ENCODE measurements at places on chromosomes 1 and 21.

- ATAC-seq = no peak
These were observed 145.2 kb downstream of the TNR start for GRCh38 chr1:175597969-175598765.

DNA sequence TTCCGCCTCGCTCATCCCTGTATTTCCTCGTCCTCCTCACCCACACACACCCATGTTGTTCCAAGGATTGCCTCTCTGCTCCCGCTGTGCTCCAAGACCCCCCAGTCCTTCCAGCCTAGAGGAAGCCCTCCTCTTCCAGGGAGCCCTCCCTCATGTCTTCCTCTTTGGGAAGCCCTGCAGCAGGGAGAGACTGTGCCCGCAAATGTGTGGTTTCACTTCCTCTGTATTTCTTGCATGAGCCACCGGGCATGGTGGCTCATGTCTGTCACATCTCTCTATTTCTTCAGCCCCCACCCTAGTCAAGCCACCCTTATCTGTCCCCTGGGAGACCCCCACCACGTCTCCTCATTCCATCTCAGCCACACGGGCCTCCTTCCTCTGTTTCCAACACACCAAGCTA lies 57.5 kb upstream of the PAX7 start:
- no peak for ATAC-seq

GRCh38 chr1:55980582-55980981 lies 598.8 kb downstream of the PLPP3 start:
- ATAC-seq = no peak

DNA sequence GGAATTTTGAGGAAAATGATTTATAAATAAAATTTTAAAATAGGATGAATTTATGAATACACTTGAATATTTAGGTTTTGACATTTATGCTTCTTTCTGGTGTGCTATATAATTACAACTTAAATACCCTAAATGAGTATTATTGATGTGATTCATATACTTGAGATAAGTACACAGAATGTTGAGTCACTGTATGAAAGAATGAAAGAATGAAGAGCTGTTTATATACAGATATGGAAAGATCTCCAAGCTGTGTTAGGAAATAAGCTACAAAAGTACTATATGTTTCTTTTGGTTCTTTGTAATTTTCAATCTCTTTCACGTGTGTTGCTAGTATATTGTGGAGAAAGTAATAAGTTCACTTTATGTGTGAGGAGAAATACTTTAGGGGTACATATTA lies 147.2 kb downstream of the RASAL2 start:
- ATAC-seq = no peak

GRCh38 chr1:84253891-84254290 lies 47.6 kb upstream of the SAMD13 start:
- ATAC-seq = peak; percentile 98

DNA sequence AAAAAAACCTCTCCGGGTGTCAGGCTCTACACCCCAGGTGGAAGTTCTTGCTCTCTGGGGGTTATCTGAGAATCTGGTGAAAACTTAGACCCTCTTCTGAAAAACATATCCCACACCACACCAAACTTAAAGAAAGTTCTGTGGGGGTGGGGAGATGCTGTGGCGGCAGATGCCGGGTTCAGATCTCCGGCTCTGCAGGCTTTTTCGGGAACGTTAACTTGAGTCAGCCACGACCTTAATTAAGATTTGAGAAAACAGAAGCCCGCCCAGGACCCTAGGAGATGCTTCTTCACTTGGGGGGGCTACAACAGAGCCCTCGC lies 2.3 kb downstream of the RCC2 start:
- ATAC-seq = no peak

DNA sequence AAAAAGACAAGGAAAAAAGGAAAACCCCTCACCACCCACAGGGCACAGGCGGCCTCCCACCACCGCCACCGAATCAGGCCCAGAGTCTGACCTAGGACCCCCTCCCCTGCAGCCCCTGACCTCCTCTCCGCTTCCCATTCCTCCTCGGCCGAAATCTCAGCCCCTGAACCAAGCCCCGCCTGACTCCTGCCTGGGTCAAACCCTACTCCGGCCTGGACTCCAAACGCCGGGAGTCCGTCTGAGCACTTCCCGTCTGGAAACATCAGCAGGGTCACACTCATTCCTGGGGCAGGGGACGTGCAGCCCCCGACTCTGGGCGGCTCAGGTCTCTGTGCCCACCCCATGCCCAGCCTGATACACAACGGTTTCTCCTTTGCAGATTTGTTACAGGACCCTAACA lies 26.4 kb upstream of the SUMO3 start:
- no peak for ATAC-seq

DNA sequence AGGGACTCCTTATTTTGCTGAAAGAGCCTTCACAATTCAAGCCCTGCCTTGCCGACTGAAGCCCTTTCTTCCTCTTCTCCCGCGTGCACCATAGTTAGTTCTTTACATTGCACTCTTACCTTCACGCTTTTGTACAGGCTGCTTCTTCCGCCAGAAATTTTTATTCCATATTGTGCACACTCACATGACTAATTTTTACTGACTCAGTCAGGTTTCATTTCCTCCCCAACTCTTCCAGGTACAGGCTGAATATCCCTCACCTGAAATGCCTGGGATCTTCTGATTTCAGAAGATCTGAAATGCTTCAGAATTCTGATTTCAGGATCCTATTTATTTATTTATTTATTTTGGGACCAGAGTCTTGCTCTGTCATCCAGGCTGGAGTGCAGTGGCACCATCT lies 172.8 kb downstream of the ZNF281 start:
- no peak for ATAC-seq

DNA sequence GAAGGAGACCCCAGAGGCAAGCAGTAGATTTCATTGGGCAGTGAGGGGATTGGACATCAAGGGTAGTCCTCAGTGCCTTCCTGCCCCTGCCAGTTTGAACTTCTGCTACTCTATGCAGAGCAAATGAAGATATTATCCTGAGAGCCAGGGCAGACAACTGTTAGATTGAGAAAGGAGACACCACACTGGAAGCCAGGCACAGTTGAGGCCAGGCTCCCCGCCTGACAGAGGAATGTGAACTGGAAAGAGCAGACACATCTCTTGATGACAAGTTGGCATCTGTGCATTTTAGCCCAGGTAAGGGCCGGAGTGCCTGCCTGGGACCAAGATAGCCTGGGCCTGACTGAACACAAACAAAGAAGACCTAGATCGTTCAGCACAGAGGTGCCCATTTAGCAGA lies 16.0 kb downstream of the SH3BGR start:
- ATAC-seq = no peak

- peak; percentile 60 for ATAC-seq
These were observed 4.8 kb downstream of the FAM3B start for GRCh38 chr21:41321211-41321907.

DNA sequence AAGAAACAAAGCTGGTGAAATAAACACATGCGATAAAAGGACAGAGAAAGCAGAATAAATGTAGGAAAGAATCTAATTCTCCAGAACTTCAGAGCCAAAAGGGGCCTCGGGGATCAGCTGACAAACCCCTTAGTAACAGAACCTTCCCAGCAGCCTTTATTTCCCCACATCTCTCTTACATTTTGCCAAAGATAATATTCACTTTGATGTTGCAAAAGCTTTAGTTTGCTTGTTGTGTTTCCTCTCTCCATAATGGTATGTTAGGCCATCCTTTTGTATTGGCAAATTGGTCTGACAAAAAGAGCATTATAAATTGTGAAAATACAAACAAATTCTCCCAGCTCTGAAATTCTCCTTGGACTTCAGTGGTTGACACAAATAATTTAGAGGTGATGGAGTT lies 54.9 kb downstream of the OPTC start:
- ATAC-seq = no peak

- ATAC-seq = no peak
These were observed 124.4 kb upstream of the NFIA start for GRCh38 chr1:60958001-60958400.

DNA sequence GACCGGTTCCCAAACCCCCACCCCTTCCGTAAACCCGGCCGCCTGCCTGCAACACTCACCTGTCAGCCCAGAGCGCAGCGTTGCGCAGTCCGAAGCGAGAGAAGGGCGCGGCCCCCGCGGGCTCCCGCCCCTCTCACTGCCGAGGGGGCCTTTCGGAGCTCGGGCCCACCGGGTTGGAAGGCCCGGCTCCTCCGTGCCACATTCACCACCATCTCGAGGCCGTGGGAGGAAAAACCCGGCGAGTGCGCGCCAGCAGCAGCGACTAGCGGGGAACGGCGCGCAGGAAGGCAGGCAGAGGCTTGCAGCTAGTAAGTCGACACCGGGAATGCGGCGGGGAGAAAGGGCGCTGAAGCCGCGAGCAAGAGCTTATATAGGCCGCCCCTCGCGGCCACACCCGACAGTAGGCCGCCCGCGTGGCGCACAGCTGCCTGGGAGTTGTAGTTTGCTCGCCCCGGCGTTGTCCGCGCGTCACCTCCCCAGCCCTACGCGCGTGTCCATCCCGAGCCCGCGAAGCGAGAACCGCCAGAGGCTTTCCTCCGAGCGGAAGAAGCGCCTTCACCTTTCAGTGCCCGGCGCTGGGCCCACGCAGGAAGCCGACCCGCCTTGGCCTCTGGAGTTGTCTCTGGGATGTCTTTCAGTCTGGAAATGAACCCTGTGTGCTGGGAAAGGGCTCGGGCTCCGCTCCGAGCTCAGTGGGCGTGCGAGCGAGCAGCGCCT lies 10.4 kb upstream of the RAB42 start:
- peak; percentile 97 for ATAC-seq

GRCh38 chr21:39105341-39105765 lies 77.9 kb downstream of the PSMG1 start:
- ATAC-seq = no peak

DNA sequence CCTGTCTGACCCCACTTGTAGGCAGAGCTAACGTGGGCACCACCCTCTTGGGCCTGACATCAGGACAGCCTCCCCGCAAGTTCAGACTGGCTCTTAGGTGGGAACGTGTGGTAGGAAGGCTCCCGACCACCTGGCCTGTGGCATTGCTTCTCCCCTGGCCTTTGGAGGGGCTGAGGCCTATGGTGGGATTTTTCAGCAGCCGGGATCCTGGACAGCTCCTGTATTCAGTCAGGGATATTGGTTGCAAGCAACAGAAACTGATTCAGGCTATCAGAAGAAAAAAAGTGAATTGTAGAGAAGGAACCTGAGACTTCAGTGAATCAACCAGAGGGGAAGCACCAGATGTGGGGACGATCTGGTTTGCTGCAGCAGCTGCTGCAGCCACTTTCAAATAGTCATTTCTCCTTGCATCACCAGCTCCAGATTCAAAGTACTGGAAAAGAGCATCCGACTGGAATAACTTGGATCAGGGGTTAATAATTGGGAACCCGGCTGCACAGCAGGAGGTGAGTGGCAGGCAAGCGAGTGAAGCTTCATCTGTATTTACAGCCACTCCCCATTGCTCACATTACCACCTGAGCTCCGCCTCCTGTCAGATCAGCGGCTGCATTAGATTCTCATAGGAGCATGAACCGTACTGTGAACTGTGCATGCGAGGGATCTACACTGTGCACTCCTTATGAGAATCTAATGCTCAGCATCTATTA lies 5.9 kb downstream of the RNF186 start:
- no peak for ATAC-seq

DNA sequence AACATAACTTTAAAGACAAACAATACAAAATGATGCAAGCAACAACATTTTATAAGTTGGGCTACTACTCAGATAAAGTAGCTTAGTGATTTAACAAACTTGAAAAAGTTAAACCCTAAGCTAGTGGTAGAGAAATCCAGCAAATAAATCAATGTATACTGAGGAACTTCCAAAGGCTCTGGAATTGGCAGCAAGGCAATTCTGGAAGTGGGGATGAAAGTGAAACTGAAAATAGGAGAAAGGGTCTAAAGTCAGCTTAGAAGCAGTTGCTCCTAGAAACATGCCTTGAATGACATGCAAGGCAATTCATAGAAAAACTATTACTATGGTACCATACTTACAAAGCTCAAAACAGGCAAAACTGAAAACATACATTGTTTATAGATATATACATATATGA lies 90.0 kb upstream of the CAMK1G start:
- ATAC-seq = no peak

DNA sequence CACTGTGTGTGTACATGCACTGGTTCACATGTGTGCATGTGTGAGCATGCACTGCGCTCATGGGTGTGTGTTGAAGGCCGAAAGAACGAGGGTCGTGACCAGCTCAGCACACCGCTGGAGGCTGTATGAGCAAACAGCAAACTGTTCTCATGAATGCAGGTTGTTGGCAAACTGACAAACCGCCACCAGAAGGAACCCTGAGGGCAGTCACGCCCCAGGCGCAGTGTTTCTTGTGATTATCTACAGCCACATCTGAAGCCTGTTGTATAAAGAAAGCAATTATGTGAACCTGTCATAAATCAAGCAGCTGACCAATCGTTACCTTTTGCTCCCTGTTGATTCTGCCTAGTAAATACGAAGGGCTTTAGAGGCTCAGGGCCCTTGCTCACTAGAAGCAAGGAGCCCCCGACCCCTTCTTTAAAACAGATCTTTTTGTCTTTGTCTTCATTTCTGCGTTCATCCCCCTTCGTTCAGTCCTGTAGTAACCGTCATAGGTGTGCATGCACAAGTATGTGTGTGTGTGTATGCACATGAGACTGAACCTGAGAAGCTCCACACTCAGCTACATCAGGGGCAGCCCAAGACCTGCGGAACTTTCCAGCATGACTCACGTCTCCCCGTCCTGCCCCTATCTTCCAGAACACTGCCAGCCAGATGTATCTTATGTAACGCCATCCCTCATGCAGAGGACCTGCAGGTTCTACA lies 16.8 kb upstream of the RIPK4 start:
- ATAC-seq = peak; percentile 76

DNA sequence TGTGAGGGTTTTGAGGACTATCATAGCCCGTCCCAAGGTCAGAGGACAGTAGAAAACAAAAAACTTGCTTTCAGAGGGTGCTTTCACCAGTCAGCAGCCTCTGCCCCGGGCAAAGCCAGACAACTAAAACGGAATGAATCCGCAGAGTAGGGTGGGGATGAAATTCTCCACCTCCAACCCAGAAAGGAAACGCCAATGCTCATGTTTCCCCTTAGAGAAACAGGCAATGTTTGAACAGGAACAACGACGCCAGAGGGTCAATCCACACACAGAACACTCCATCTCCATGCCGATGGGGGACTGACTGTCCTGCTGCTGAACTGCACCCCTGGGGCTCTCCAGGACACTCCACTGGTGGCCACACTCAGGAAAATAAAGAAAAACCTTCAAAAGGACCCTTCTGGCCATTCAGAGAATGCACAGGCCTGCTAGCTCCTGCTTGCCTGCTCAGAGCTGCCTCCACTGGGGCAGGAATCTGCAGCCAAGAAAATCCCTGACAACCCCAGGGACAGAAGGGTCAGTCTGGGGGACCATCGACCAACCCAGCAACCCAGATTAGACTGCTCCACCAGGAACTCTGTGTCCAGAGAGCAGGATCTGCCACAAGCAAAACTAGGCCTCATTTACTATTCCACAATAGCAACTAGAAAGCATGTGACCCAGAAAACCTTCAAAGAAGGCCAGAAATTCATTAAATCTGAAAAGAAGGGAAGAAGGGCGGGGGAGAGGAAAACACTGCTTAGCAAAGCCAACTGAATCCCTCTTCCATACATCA lies 116.0 kb downstream of the TOMM20 start:
- no peak for ATAC-seq

GRCh38 chr1:45685308-45686014 lies 872 bp downstream of the GPBP1L1 start:
- ATAC-seq = no peak

Data from esophagus mucosa (tissue), 1 donor.